ENCODE measurements at places on chromosomes 12 and 14.
A peak's percentile ranks its signal among the peaks of the same experiment; 100 is the strongest.

DNA sequence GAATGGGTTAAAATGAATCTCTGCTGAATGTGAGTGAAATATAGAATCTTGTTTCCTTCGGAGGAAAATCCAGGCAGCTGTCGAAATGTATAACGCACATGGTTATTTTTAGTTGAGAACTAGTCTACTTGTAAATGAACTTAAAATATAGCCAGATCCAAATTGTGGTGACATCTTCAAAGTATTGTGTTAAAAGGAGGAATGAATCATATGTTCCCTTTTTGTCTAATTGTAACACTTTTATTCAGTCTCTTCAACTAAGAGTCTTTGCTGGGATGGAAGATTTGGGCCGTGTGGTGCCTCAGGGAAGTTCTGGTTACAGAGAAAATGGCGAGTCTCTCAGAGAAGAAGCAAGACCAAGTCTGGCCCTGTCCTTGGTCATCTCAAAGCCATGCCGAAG is 82.5 kb downstream of the SLC4A8 start:
- DNase-seq, result peak; percentile 40

GRCh38 chr12:8823565-8824300 is 1.3 kb downstream of the A2ML1 start:
- peak; percentile 11 for DNase-seq

DNA sequence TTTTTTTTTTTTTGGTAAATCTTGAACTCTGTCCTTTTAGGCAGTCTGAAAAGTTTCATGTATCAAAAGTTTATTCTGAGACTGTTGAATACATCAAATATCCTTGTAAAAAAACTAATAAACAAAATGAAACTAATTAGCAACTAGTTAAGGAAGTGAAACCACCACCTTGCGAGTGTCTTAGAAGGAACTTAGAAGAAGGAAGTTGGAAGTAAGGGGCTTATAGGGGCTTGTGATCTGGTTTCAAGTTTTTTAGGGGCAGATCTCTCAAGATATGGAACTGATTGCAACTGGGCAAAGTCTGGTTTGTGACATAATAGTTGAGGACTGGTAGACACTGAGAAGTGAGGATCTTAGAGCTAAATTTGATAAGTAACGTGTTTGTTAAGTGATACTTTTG is 748.8 kb downstream of the C12orf50 start:
- no peak for DNase-seq

DNA sequence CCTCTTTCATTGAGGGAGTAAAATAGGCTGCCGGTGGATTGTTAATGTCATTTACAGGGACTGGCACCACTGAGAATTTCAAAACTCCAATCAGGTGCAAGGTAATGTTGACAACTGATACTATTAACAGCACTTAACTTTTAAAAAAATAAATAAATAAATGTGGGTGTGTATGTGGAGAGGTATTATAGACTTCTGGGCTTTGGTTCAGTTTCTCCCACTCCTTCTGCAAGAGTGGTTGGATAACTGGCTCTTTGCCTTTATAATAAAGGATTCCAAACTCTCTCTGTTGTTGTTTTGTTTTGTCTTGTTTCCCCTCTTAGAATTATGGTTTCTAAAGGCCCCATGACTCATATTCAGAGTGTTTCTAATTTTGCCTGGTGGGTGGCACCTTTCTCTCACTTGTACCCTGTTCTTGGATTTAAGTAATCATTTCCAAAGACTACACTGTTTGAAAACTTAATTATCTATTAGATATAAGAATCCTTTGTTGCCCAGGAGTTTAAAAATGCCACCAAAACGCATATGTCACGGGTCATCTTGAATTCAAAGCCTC is 151.6 kb upstream of the ARID2 start:
- no peak for DNase-seq

DNA sequence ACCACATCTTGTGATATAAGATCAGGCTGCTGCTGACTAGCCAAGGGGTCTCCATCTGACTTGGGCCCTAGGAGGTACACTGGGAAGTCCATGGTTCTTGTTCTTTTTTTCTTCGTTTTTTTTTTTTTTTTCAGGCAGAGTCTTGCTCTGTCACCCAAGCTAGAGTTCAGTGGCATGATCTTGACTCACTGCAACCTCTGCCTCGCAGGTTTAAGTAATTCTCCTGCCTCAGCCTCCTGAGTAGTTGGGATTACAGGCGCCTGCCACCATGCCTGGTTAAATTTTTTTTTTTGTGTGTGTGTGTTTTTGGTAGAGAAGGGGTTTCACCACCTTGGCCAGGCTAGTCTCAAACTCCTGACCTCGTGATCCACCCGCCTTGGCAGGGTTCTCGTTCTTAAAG is 178.2 kb downstream of the RMST start:
- no peak for DNase-seq

DNA sequence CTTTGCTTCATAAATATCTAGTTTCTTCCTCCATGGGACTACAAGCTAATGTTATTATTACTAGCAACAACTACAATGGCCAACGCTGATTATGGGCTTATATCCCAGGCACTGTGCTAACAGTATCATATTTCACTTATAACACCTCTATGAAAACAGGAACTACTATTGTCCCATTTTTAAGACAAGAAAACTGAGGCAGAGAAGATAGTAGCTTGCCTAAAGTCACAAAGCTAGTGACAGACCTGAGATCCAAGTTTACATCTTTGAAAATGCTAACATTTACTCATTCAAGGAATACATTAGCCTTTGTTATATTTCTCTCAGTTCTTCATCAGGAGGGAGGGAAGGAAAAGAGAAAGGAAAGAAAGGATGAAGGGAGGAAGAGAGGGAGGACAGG is 32.8 kb downstream of the GIT2 start:
- DNase-seq, result no peak

GRCh38 chr12:108207791-108208730 is 79.0 kb downstream of the WSCD2 start:
- DNase-seq, result no peak

DNA sequence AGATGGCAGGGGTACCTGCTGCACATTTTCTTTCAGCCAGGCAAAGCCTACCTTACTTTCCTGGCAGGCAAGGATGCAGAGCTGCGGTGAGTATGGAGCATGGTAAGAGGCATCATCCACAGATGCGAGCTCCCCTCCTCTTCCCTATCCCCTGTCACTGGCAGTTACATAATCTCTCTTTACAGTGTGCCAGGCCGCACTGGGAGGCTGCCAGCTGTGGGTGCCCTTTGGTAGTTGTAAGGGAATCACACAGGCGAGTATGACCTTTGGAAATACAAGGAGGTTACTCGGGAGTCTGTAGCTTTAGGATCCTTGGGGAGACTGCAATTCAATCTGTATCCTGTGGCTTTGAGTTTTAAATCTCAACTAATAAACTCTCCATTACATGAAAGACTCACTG is 132.5 kb downstream of the KTN1 start:
- peak; percentile 1 for DNase-seq

DNA sequence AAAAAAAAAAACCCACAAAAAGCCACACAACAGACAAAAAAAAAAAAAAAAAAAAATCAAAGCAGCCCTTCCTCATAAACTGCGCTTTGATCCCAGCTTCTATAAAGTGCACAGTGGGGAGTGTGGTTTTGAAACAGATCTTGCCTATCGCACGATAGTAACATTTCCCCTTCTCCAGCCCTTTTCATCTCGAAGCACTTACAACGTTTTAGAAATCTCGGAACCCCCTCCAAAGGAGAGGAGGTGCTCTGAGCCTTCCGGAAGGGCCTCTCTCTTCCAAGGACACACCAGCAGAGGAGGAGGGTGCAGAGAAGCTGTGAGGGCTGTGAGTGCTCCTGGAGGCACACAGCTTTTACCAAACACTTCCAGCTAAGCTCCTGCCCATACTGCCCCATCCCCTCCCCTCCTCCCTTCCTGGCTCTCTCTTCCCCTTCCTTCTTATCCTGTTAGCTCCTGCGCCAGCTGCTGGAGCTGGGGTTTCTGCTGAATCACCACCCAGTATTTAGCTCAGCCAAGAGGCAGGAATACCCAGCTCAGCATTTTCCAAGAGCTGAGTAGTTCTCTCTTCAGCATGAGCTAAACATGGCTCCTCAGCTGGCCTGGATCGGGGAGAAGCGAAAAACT is 28.4 kb downstream of the SLC7A8 start:
- DNase-seq, result peak; percentile 17

- no peak for DNase-seq
These were observed 115.9 kb downstream of the NTN4 start for GRCh38 chr12:95674631-95675030.

DNA sequence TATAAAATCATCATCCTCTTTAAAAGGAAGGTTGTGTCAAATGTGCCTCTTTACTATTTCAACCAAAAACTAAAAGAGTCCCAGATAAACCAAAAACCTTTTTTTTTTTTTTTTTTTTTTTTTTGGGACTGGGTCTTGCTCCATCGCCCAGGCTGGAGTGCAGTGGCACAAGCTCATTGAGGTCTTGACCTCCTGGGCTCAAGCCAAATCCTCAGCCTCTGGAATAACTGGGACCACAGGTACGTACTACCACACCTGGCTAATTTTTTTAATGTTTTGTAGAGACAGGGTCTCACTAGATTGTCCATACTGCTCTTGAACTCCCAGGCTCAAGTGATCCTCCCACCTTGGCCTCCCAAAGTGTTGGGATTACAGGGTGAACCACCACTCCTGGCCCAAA is 16.4 kb upstream of the SELPLG start:
- no peak for DNase-seq

DNA sequence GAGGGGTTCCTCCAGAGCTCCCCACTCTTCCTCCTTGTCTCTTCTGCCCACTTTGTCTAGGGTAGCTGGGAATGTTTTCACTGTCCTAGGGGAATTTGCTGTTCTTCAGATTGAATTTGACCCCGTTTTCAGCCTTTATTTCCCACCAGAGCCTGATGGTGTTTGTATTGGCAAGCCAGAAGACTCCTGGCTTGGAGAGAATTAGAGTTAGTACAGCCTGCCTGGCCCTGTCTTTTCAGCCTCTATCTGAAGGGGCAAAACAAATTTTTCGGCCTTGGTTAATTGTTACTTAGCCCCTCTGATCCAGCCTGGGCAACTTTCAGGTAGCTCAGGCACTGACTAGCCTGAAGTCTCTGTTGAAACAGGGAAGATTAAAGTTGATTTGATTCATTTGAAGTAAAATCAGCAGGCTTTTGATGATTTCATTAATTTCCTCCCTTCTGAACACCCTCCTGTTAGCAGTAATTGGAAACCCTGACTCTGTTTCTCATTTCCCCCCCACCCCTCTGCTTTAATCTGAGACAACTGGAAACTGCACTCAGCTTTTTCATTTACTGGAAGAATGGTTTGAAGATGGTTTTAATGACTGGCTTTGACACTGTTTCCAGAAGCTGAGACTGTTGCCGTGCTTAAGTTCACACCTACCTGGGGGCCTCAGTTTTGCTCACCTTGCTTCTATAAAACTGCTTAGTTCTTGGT is 63.3 kb downstream of the SUSD6 start:
- no peak for DNase-seq

DNA sequence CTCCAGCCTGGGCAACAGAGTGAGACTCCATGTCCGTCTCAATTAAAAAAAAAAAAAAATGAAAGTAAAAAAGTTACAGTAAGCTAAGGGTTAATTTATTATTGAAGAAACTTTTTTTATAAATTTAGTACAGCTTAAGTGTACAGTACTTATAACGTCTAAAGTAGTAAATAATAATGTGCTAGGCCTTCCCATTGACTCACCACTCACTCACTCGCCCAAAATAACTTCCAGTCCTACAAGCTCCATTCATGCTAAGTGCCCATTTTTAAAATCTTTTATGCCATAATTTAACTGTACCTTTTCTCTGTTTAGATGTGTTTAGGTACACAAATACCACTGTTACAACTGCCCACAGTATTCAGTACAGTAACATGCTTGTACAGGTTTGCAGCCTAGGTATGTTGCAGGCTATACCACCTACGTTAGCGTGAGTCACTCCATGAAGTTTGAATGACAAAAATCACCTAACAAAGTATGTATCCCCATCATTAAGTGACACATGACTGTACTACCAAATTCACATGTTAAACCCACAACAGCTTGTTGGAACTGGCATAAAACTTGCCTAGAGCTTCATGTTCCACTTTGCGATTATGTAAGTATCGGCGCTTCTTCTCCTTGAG is 10.7 kb downstream of the KANSL2 start:
- DNase-seq, result no peak

GRCh38 chr14:51844081-51844881 is 16.1 kb upstream of the GNG2 start:
- no peak for DNase-seq

DNA sequence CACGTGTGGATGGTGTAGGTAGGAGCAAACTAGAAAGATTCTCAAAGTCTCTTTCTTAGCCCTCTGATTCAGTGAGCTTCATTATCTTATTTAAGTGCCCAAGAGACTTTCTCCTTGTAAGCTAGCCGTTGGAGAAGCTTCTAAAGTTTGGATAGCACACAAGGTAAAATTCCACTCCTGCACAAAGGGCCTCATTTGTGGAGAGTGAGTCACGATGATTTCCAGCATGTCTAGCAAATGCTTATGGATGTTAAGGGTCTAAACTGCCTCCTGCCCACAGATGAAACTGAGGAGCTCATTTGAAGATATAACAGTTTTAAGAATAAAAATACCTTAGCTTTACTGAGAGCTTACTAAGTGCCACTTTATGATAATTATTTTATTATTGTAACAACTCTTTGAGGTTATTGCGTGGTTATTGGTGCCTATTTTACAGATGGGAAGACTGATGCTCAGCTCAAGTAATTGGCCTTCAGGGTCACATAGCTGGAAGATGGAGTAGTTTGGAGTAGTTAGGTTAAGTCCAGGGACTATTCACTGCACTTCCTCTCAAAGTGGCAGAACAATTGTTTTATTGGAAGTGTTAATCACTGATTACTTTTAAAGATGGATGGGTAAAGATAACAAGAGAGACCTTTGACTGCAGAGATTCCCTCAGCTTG is 78.7 kb upstream of the HIF1A start:
- DNase-seq, result no peak

DNA sequence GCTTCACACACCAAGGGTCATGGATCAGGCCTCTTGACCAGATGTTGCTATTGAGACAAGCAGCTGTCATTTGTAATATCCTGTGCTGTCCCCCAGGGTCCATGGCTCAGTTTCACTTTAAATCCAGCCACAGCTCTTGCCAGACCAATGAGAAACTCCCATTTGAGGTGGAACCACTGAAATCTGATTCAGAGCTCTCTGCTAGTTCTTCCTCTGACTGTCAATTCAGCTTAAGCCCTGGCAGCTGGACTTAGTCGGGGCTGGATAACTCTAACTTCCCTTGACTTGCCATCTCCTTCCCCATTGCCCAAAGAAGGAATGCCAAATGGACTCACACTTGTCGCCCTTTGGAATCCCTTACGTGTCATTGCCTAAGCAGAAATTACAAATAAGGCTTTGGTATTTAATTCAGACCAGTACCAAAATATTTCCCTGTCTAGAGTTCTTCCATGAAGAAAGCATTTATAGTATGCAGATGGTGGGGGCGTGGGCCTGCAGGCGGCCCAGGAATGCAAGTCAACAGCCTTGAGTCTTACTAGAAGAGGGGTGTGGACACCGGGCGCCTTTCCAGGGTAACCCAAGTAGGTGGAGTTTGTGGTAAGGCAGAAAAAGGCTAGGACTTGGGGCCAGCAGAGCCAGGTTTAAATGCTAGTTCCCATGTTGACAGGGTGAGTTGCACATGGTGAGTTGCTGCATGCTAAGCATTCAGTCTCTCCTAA is 96.9 kb upstream of the TMPO start:
- no peak for DNase-seq

GRCh38 chr12:16348435-16349130 is 1.1 kb downstream of the MGST1 start:
- DNase-seq, result no peak

- DNase-seq, result no peak
These were observed 722.1 kb downstream of the TMTC2 start for GRCh38 chr12:83408851-83409250.

- DNase-seq, result no peak
These were observed 33.6 kb downstream of the SDR9C7 start for GRCh38 chr12:56900583-56900982.

Measured in hippocampal formation (tissue), 2 donors.